Uterine smooth muscle cell (primary cell): ENCODE measurements at places on chromosomes 2 and 18. TPM values are rescaled to one million over a fixed set of nuclear protein-coding genes. Genes with fewer than 3 reads are reported as not detected.

Gene DTNA
- 12.5 and 17.2 TPM in 2 replicates for total RNA-seq

Gene NEU4
- total RNA-seq: 0.50 TPM in 1 of 2 replicates, not detected in the other

Gene DRC1
- under 0.01 and 0.22 TPM in 2 replicates for total RNA-seq

Gene VRK2
- 20.4 and 31.4 TPM in 2 replicates for total RNA-seq

Gene AQP12A
- not detected in 2 replicates for total RNA-seq

Gene NCKAP5
- 0.55 and 1.6 TPM in 2 replicates for total RNA-seq

Gene ASB18
- not detected in 2 replicates for total RNA-seq

Gene ITGB6
- total RNA-seq: under 0.01 TPM in 1 of 2 replicates, not detected in the other

Gene IL18R1
- 0.12 and 0.33 TPM in 2 replicates for total RNA-seq

Gene RAPH1
- total RNA-seq: 15.5 and 23.2 TPM in 2 replicates

Gene SPR
- total RNA-seq: 18.6 and 23.6 TPM in 2 replicates

Gene SLC14A1
- 13.3 and 34.7 TPM in 2 replicates for total RNA-seq

Gene ABCG5
- not detected in 2 replicates for total RNA-seq

Gene STAT4
- total RNA-seq: 0.25 and 0.55 TPM in 2 replicates

Gene GREB1
- total RNA-seq: 1.8 and 3.0 TPM in 2 replicates

Gene PARD6G
- total RNA-seq: 1.3 and 6.1 TPM in 2 replicates

Gene M1AP
- total RNA-seq: under 0.01 and 0.12 TPM in 2 replicates

Gene CYS1
- total RNA-seq: 0.33 and 1.5 TPM in 2 replicates

Gene IL1F10
- total RNA-seq: not detected in 2 replicates
